ENCODE measurements at places on chromosomes 12 and 14. TPM values are rescaled to one million over a fixed set of nuclear protein-coding genes. Genes with fewer than 3 reads are reported as not detected.

Gene BAG5
- total RNA-seq: 21.9 TPM

Gene NUAK1
- 5.0 TPM for total RNA-seq

Gene NGB
- total RNA-seq: not detected

Gene LTBP2
- total RNA-seq: 10.0 TPM

Gene B4GALNT1
- 42.2 TPM for total RNA-seq

Gene NTN4
- 42.6 TPM for total RNA-seq

Gene PSMA6
- total RNA-seq: 278 TPM

Gene KRT6C
- not detected for total RNA-seq

Gene TSHR
- total RNA-seq: not detected

Gene ABCD4
- total RNA-seq: 25.4 TPM

Gene GLIPR1L1
- total RNA-seq: not detected

Gene KIF26A
- total RNA-seq: 3.8 TPM

Gene KRT79
- total RNA-seq: 0.10 TPM

Gene DIO2
- 2.5 TPM for total RNA-seq

Gene DIO3
- total RNA-seq: 0.07 TPM

Gene SLC5A8
- not detected for total RNA-seq

Gene WDHD1
- 10.0 TPM for total RNA-seq

Gene RND1
- total RNA-seq: 3.1 TPM

Gene KRT81
- 3,224 TPM for total RNA-seq

Gene PTGR2
- 8.2 TPM for total RNA-seq

Gene LPAR5
- 0.53 TPM for total RNA-seq

Gene TAS2R19
- not detected for total RNA-seq

Gene KCNC2
- not detected for total RNA-seq

Gene NEUROD4
- total RNA-seq: not detected

Gene TAS2R13
- not detected for total RNA-seq

Gene COQ5
- 27.7 TPM for total RNA-seq

Gene RTL1
- total RNA-seq: 0.26 TPM

Gene PIP4K2C
- total RNA-seq: 41.1 TPM

Gene RPS6KL1
- total RNA-seq: 0.49 TPM

Gene CHD8
- 41.6 TPM for total RNA-seq

Gene KRT3
- 0.06 TPM for total RNA-seq

Gene PLCZ1
- total RNA-seq: not detected

Gene RERG
- total RNA-seq: 0.26 TPM

Gene FERMT2
- total RNA-seq: 43.7 TPM

Gene SYNE2
- total RNA-seq: 10.0 TPM

Gene ADAM21
- not detected for total RNA-seq

All from A549 treated with AZD2906 at 1 μM for 4 hours (cell line).